Skeletal muscle cell (primary cell): ENCODE measurements at places on chromosomes 12 and 14.

DNA sequence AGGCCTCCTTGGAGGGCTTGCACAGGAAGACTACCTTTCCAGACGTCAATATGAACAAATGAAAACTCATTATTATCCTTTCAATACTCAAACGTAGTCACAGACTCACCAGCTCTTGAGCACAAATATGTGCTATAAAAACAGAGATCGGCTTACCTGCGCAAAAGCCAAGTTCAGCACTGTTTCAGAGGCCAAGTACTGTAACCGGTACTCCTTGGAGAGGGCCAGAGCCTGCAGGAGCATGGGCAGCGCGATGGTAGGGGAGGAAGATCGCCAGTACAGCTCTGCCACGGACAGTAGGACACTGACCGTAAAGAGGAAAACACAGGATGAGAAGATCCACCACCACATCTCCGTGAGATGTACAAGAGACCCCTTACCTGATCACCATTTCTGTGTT, 21.6 kb upstream of the CAMKK2 start:
- no peak for DNase-seq

DNA sequence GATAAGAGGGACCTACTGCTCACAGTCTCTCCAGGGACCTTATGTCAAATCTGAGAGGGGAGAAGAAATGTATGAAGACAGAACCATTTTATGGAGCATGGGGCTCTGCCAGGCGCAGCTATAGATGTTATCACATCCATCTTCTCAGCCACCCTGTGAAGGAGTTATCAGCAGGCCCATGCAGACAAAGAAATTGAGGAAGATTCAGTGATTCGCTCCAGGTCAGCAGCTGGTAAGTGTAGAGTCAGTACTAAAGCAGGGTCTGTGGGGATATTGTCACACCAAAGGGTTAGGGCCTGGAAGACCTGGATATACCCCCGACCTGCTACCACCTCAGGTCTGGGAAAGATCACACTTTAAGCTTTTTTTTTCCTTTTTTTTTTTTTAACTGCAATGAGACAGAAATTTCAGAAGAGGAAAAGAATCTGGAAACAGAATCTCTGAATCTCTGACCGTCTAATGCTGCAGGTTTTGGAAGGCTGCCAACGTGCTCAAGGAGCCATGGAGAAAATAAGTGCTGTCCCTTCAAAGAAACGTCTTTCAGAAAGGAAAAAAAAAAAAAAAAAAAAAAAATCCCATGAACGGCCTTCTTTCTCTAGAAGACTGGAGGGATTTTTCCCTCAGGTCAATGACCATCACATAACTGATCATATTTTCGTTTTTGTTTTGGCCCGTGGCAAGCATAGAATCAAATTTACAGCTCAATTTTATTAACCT, 73.3 kb upstream of the PLEKHG7 start:
- no peak for DNase-seq

GRCh38 chr12:117011988-117012805, 87.0 kb downstream of the TESC start:
- peak; percentile 47 for DNase-seq

GRCh38 chr12:130955238-130955816, 1.6 kb downstream of the ADGRD1 start:
- no peak for DNase-seq

- no peak for DNase-seq
Measured at GRCh38 chr12:2574355-2574935, 220.3 kb upstream of the FKBP4 start.

GRCh38 chr14:64758691-64759554, 54.7 kb downstream of the PLEKHG3 start:
- peak; percentile 89 for DNase-seq

- no peak for DNase-seq
Measured at GRCh38 chr12:109689426-109689825, 24.2 kb upstream of the FAM222A start.

- no peak for DNase-seq
Measured at GRCh38 chr12:531951-532585, 72.3 kb downstream of the B4GALNT3 start.

DNA sequence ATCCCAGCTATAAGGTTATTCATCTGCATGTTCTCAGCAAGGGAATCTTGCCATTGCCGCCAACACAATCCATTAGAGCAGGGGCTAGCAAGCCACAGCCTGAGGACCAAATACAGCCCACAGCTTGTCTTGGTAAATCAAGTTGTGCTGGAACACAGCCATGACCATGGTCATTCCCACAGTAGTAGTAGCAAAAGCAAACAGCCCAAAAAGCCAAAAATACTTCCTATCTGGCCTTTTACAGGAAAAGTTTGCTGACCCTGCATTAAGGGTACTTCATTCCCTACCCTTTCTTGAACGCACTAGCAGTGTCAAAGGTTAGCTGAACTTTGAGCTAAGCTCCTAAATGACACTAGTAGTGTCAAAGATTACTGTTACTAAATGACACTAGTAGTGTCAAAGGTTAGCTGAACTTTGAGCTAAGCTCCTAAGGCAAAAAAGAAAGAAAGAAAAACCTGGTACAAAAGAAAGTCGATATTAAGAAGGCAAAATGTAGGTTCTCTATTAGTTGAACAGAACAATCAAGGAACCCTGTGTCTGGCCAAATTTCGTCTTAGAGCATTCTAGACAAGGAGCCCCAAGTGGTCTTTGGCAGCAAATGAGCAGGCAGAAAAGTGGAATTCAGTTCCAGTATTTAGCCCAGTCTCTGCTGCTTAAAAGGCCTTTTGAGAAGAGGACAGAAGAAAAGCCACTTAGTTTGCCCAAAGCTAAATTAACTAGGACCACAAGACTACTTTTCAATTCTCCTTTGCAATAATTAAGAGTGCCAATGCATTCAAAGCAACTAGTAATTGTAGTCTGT, 67.7 kb downstream of the NT5DC3 start:
- DNase-seq, result no peak

DNA sequence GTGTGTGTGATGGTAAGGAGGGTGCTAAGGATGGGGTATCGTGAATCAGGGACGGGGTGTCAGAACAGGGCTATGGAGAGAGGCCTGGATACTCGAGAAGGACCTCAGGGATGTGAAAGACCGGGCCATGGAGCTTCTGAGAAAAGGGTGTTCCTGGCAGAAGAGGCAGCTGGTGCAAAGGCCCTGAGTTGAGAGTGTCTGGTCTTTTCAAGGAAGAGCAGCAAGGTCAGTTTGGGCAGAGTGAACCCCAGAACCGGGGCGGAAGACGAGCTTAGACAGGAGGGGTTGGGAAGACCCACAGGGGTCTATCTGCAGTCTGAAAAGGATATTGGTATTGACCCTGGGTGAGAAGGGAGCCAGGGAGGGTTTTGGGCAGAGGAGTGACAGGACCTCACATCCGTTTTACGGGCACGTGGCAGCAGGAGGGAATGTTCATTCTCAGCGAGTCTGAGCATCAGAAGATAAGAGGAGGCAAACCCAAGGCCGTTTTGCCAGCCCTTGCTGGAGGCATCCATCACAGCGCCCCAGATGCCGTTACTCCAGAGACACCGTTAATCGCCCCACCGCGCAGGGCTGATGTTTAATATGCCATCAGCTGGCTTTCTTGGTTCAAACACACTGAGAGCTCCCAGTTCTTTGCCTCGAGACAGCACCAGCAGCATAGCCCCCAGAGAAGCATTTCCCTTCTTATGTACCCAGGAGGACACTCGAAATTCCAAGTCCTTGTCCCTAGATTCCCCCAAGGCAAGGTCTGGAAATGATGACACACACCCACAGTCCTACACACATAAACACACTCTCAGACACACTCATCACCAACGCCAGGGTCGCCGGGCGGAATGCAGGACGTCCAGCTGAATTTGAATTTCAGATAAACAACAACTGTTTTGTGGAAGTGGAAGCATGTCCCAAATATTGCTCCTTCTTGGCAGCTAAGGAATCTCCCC, 41.4 kb upstream of the EML1 start:
- no peak for DNase-seq

DNA sequence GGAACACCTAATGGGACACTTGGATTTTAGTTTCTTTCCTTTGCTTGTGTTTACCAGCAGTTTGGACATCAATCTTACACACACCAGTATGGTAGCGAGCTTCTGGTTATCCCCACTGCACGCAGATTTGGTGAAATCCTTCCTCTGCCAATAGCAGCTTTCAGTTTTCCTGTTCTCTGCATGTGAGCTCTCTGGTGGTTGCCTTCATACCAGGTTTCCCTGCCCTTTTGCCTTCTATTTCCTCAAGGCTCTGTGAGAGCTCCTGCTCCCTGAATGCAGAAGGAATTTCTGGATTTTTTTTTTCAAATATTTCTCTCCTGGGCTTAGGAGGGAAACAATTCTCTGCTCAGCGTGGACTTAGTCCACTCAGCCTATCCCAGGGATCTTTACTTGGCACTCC, 93.0 kb upstream of the CCDC91 start:
- no peak for DNase-seq

GRCh38 chr14:58638231-58639197, 752 bp downstream of the DACT1 start:
- DNase-seq, result no peak

- DNase-seq, result no peak
Measured at GRCh38 chr12:52243259-52243855, 10.3 kb downstream of the KRT7 start.

- no peak for DNase-seq
Measured at GRCh38 chr14:104376202-104377140, 203.1 kb upstream of the C14orf180 start.

- no peak for DNase-seq
Measured at GRCh38 chr14:89013098-89013504, 188.7 kb downstream of the TTC8 start.

DNA sequence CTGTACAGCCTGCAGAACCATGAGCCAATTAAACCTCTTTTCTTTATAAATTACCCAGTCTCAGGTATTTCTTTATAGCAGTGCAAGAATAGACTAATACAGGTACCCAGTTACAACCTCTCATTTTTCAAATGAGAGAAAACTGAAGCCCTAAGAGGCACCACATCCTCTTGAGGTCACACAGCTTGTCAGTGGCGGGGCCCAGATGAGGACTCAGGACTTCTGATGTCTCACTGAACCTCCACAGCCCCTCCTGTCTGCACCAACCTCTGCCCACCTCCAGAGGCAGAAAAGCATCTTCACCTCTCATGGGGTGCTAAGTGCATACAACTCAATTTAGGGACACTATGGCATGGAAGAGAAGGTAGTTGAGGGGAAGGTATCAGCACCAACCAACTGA, 120.7 kb downstream of the CRACR2A start:
- no peak for DNase-seq

GRCh38 chr12:21662122-21662792, 4.6 kb upstream of the LDHB start:
- DNase-seq, result no peak

- DNase-seq, result no peak
Measured at GRCh38 chr14:73176685-73177084, 40.4 kb downstream of the PSEN1 start.

DNA sequence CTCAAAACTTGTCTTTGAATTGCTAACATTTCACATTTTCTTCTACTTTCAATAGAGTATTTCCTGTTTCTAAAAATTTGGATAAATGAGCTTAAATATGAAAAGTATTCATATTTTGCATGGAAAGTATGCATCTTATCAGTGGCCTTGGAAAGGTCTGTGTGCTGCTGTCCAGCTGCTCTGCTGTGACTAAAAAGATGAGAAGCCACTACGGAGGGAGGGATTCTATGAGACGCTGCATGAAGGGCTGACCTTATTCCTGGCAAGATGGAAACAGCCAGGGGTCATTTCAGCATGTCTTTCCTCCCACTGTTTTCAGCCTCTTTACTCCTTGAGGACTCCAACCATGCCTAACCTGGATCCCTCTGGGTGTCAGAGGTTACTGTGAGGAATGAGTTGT, 13.0 kb downstream of the PIWIL1 start:
- DNase-seq, result no peak

- peak; percentile 47 for DNase-seq
Measured at GRCh38 chr12:68264857-68265256, 11.5 kb upstream of the IL22 start.

DNA sequence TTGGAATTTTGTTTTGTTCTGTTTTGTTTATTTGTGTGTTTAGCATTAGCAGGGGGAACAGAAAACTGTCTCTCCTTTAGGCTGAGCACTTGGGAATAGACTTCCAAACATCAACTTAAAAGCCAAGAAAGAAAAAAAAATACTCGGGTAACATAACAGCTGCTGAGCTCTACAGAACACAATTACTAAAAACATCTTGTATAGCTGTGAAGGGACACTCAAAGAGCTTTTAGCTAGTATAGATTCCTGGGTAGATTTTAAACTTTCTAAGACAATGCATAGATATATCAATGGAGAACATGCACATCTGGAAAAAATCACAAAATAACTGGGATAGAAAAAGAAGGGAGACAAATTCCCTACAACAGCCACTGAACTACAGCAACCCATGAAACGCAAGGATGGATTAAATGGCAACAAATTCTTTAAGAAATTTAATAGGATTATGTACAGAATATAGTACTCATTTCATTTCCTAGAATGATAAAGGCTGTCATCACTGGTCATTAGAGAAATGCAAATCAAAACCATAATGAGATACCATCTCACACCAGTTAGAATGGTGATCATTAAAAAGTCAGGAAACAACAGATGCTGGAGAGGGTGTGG, 174.3 kb upstream of the KRR1 start:
- DNase-seq, result no peak

DNA sequence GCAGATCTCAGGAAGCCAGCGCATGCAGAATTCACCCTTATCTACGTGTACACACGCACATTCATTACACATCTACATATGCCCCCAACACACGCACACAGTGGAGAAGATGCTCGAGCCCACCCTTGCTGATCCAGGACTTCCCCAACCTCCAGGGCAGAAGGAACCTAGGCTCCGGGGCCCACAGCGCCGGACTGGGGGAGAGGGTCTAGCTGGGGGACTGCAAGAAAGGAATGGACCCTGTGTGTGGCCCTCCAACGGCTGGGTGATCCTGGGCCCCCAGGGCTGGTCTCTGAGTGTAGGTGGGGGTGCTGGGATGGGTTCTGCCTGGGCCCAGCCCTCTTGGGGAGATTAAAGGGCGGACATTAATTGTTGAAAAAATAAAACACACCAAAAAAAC, 128.1 kb upstream of the C14orf180 start:
- DNase-seq, result no peak

- DNase-seq, result no peak
Measured at GRCh38 chr12:115013236-115013981, 329.4 kb upstream of the TBX3 start.

DNA sequence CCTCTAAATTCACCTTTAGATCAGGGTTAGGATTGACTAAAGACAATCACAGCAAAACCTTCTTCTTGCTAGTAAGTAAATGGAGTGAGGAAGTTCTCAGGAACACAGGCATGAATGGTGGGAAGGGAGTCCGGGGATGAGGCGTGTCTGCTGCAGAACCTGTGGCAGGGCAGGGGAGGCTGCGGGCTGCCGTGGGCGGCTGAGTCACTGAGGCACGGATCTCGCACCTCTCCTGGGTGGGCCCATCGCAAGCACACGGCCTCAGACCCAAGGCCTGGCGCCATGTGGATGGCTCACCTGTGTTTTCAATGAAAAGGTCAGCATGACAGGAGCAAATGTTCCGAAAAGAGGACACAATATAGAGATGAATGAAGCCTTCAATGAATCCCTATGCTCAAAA, 85.4 kb downstream of the PIWIL1 start:
- DNase-seq, result no peak
